ENCODE measurements at places on chromosomes 6 and 20.
A peak's percentile ranks its signal among the peaks of the same experiment; 100 is the strongest.

DNA sequence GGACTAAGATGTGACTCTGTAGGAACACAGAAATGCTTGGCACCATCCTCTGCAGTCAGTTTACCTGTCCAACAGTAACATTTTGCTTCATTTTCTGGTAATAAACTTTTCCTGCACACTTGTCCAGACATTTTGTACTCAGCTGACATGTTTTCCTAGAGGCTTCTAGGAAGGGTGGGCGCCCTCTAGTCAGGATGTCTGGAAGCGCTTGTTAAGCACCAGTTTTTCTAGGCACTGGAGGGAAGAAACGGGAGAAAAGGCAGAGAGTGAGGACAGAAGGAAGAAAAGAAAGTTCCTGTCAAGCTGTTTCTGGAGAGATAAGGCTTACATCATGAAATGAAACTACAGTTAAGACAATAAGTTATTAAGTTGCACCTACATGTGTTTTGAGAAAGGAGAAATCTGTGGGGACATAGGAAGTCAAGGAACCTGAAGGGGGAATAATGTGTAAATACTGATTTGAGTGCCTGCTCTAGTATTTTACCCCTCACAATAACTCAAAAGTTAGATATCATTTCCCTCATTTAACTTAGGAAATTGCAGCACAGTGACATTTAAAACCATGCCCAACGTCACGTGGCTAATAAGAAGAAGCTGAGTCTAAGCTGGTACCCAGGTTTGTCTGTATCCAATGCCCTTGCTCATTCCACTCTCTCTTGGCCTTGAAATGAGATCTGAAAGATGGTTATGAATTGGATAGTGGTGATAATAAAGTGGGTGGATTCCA is 42.7 kb upstream of the TNFRSF21 start:
- no peak for DNase-seq

GRCh38 chr6:39821046-39821740 is 29.0 kb downstream of the DAAM2 start:
- no peak for DNase-seq

DNA sequence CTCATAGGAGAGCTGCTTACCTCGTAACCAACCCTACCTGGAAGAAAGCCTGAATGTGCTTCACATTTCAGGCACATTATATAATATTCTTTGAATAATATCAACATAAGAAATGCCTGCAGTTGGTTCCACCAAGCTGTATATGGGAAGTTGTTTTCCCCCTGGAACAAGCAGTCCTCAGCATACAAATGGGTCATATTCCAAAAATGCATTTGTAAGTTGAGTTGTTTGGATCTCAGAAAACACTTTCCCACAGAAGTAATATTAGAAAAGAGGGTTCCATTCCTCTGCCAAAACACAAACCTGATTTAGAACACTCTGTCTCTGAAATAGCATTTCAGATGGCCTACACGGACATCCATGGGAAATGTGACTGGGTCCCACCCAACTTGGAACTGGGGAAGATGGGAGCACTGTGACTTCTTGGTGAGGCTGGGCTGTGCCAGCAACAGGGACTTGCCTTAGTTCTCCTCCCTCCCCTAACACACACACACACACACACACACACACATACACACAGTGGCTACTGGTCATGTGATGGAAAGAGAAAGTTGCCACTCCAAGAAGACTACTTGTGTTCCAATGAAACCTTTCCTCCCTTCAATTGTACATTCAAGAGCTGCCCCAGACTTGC is 11.4 kb upstream of the RCAN2 start:
- no peak for DNase-seq

GRCh38 chr20:39338469-39339376 is 376.6 kb downstream of the DHX35 start:
- DNase-seq, result no peak

DNA sequence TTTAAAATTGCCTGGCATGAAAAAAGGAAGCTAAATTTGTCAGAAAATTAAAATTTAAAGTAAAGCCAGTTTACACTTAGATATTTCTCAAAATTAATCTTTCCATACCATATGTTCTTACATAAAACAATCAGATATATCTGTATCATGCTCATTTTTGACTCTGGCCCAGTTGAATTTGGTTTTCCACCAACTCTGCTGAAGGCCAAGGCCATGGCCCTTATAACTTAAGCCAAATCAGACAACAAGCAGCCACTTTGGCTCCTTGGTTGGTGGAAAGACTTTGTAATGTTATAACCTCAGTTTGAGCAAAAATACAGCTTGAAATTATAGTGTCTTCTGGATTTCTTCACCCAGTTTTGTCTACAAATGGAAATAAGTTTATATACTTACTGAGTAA is 97.3 kb downstream of the CENPW start:
- no peak for DNase-seq

DNA sequence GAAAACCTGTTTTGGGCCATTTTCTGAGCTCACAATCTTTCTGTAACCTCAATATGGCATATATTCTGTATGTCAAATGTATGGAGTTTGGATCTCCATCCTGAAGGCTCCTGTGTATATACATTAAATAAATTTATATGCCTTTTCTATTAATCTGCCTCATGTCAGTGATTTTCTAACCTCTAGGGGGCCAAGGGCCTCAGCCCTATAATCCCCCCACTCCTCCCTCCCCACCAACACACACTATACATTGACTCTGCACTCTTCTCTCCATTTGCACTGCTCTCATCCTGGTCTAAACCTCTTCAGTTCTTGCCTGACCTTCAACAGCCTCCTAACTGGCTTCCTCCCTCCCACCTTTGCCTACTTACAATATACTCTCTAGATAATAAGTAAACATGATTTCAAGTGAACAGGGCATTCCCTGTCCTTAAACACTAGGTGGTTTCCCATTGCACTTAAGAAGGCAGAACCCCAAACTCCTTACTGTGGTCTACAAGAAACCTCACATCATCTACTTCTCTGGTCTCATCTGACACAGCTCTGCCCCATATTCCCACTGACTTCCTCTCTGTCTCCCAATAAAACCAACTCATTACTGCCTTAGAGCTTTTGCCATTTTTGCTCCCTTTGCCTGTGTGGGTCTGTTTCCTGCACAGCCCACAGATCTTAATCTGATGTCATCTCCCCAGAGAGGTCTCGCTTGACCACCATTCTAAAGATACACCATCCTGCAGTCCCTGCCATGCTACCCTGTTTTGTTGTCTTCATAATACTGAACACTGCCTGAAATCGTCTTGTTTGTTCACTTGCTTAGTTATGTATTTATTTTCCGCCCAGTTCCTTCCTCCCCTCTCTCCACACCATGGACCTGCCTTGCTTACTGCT is 213.7 kb downstream of the SYNE1 start:
- DNase-seq, result no peak

- DNase-seq, result no peak
These were observed 237.1 kb downstream of the SMOC2 start for GRCh38 chr6:168678077-168678476.

DNA sequence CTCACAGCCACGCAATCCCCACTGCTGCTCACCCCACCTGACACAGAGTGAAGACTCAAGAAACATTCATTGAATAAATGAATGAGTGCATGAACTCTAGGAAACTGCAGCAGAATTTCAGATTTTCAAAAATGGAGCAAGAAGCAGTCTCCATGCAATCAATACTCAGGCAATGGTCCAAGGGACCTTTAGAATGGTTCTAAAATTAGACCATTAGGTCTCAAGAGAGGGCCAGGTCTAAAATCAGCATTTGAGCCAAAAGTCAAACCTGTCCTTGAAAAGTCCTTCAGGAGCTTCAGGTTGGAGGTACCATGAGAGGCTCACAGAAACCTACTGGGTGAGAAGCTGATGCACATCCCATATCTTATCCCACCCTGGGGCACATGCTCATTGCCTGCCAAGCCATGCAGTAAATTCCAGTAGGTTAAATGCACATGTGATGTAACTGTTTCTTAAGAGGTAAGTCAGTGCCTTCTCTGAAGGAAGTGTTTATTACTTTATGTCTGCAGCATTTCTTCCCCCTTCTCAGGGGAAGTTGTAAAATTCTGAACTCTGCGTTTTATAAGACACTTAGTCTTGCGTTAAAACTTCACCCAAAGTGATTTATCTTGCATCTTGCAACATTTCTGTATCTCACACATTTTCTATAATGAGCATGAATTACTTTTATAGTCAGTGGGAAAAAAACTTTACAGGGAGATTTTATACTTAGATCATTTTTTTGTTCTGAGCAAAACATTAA is 126.6 kb downstream of the ADAT2 start:
- DNase-seq, result no peak

- no peak for DNase-seq
These were observed 307.1 kb upstream of the RSPO3 start for GRCh38 chr6:126811321-126811720.

GRCh38 chr6:72579865-72580264 is 42.0 kb upstream of the KCNQ5 start:
- no peak for DNase-seq

DNA sequence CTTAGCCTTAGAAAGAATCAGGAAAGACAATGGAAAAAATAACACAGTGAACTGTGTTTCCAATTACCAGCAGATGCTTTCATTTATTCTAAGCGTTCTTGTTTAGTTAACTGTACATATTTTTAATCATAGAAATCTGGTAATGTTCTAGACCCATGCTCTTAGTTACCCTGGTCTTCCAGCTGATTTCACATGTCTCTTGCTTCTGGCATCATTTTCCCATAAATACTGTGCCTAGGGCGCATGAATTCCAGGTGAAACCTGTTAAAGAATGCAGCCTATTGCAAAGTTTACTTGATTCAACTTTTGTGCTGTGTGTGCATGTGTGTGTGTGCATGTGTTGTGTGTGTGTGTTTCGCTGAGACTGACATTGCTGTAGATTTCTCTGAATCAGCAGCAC is 178.6 kb downstream of the PDE7B start:
- DNase-seq, result no peak

- DNase-seq, result no peak
These were observed 36.3 kb downstream of the PYGB start for GRCh38 chr20:25284131-25284601.

DNA sequence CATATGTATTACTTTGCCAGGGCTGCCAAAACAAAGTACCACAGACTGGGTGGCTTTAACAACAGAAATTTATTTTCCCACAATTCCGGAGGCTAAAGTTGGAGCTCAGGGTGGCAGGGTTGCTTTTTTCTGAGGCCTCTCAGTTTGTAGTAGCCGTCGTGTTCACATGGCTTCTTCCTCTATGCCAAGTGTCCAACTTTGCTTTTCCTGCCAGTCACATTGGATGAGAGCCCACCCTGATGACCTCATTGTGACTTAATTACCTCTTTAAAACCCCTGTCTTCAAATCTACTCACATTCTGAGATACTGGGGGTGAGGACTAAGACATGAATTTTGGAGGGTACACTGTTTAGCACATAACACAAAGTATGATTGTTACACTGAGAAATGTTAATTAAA is 9.9 kb upstream of the ECT2L start:
- DNase-seq, result no peak

GRCh38 chr6:153767127-153767526 is 271.9 kb upstream of the OPRM1 start:
- DNase-seq, result no peak

GRCh38 chr6:139373154-139373927 is 1.1 kb downstream of the CITED2 start:
- DNase-seq, result peak; percentile 57

DNA sequence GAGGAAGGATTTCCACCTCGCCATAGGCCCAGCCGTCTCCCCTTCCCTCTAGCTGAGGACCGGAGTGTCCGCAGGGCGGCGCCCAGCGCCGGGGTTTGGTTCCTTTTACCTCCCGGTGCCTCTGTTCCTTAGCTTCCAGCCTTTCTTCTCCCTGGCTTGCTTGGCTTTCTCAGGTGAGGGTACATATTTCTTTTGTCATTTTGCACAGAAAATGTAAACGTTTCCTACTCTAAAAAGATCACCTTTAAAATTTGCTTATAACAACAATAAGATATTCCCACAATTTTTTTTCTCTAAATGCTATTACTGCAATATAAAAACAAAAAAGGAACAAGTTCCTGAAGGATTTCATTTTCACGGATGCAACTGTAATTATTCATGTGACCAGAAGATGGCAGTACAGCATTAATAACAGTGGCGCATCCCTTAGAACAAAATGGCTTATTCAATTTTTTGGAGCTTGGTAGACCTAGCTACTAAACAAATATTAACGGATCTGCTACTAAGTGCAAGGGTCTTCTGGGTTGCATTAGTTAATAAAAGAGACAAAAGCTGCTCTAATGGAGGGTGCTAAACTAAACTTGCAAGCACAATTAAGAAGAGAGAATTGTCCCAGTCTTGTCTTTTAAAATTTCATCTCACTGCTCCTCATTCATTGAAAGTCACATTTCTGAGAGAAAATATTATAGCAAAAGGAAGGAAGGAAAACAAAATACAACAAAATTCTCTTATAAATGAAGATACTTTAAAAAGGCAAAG is 172.9 kb downstream of the ADGRG6 start:
- no peak for DNase-seq

- peak; percentile 23 for DNase-seq
These were observed 25.4 kb upstream of the ASIP start for GRCh38 chr20:34215711-34216381.

GRCh38 chr6:27176523-27177484 is 70.7 kb upstream of the PRSS16 start:
- DNase-seq, result peak; percentile 54

GRCh38 chr6:106757267-106757666 is 127.9 kb downstream of the QRSL1 start:
- DNase-seq, result no peak

DNA sequence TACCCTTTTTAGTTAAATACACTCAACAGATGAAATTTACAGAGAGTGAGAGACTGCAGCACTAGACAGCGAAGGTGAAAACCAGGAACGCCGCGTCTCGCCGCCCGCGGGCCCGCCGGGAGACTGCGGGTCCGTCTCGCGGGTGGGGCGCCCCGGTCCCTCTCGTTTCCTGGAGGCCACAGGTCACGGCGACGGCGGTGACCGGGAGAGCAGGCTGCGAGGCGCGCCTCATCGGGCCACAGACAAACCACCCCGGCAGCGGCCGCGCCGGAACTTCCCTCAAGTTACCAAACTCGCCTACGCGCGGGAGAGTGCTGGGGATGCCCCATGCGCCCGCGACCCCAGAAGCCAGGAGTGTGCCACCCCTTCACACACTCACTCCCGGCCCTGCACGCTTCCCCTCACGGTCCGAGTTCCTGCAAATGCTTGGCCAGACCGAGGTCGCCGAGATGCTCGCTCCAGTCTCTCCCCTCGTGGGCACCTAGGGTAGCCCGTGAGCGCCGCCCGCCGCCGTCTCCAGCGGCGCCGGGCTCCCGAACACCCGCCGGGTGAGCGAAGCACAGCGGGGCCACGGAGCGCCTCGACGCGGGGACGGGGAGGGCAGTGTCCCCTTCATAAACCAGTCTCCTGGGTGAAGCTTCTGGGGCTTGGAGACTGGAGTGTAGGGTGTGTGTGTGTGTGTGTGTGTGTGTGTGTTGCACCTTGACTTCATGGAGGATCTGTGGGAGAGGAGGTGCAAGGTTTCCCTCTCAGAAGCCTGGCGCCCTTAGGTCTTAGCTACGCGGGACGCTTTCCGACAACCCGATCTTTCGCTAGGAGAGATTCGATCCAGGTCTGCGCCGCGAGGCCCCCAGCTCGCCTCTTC is 1.4 kb downstream of the BACH2 start:
- DNase-seq, result peak; percentile 74

GRCh38 chr6:150470131-150470530 is 101.3 kb downstream of the IYD start:
- no peak for DNase-seq

All from stimulated activated CD4-positive, alpha-beta T cell treated with anti-CD3 and anti-CD28 coated beads, Interleukin-2, amount 100 ng/mL, for 4 hours (primary cell).